ENCODE measurements at places on chromosomes 5 and 9.
A peak's percentile ranks its signal among the peaks of the same experiment; 100 is the strongest.

DNA sequence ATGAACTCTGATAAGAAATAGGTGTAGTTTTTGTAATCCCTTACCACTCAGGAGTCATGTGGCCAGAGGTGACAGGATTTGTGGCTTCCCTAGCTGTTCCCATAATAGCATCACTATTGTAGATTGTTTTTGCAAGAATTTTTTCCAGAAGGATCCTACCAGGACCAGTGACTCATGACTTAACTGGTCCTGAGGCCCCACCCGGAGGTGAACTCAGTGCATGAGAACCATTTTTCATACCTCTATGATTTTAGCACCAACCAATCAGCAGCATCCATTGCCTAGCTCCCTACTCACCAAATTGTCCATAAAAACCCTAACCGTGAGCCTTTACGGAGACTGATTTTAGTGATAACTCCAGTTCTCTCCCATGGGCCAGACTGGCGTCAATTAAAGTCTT lies 484.8 kb downstream of the PSAT1 start:
- DNase-seq: no peak

GRCh38 chr9:125807079-125807478 lies 59.9 kb downstream of the PBX3 start:
- no peak for DNase-seq

GRCh38 chr9:96232539-96233241 lies 69.3 kb downstream of the HSD17B3 start:
- DNase-seq: peak; percentile 51

DNA sequence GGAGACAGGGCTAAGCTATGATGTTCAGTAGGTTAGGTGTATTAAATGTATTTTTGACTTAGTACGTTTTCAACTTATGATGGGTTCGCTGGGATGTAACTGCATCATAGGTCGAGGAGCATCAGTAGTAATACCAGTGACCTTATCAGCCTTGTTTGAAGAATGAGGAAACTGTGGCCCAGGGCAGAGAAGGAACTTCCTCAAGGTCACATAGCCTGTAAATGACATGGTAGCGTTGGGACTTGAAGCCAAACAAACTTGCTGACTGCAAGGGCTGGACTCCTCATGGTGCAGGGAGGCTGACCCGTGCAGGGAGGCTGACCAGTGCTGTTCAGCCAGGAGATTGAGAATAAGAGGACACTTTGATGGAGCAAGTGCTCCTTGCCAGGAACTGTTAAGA lies 21.3 kb upstream of the PTPN3 start:
- DNase-seq: no peak

GRCh38 chr5:15085671-15086070 lies 214.1 kb upstream of the ANKH start:
- DNase-seq: no peak

DNA sequence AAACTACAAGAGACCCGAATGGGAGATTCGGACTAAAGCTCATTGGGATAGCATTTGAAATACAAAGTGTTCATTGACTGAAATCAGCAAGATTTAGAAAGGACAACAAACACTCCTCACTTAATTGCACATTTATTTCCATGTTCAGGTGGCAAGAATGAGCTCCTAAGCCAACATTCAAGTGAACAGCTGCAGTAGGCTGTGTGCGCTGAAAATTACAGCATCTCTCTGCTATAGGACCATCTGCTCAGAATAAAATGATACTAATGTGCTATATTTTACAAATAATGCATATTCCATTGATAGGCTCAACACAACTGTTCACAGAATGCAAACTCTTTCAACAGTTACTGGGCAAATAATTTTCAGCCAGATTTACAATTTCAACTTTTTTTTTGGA lies 61.8 kb downstream of the ELAVL2 start:
- DNase-seq: no peak

DNA sequence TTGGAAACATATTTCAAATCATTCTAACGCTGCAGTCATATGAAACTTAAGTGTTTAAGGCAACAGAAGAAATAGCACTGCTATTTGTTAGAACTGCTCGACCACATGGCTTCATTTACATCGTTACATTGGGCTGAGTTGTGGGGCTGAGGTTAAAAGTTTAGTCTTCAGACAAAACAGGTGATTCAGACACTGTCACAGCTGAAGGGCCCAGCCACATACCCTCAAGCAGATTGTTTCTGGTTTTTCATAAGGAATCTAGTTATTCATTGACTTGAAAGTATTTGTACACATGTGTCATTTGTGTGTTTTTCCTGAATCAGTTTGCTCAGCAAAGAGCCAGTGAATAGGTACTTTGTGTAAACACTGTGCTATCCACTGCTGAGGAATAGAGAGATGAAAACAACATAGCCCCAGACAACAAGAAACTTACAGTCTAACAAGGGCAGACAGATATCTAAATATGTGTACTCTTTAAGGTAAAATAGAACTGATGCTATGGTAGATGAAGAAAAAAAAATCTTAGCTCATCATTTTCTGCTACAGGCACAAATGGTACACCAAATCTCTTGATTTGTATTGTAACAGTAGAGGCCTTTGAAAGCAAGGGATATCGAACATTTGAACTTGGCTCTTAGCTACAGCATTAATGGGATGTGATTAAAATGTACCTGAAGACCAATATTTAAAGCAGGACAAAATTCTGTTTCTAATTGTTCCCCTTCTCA lies 357.6 kb upstream of the RPS23 start:
- no peak for DNase-seq

GRCh38 chr9:125649315-125649714 lies 57.7 kb downstream of the MAPKAP1 start:
- peak; percentile 13 for DNase-seq

DNA sequence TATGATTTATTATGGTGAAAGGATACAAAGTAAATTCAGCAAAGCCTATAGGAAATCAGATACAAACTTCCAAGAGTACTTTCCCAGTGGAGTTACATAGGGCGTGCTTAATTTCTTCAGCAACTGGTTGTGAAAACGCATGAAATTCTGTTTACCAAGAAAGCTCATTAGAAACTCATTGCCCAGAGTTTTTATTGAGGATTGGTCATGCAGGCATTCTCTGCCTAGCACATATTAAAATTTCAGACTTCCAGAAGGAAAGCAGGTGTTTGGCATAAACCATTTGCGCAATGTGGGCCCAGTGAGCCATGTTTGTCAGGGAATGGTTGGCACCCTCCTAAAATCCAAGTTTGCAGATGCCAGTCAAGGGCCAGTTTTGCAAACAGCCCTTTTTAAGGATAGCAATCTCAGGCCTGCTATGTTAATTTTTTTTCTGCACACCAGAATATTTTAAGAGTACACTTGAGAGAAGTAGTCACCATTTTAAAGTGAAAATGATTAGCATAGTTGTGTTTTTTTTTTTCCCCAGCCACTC lies 311.1 kb upstream of the CHD1 start:
- no peak for DNase-seq
